GF-D8 (cell line): ENCODE measurements at places on chromosomes 1 and 21.

GRCh38 chr21:37547615-37548200 lies 181.1 kb downstream of the DYRK1A start:
- DNase-seq = peak; percentile 75

- no peak for DNase-seq
These were observed 26.1 kb upstream of the KCNE2 start for GRCh38 chr21:34337741-34338140.

DNA sequence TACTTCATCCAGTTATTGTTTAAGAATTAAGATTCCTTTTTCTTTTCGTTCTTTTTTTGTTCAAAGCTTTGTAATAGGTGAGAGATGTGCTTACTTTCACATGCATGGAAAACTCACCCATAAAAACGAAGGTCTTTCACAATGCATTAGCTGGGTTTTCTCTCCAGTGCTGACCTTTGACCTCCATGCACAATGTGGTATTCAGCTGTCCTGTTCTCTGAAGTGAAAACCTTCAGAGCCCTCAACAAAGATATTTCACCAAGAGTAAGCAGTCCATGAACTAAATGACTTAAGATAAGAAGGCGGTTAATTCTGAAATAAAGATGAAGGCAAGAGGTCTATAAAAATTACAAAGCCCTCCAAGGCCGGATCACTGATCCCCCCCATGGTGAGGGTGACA lies 77.1 kb upstream of the IPO9 start:
- no peak for DNase-seq

GRCh38 chr1:40567825-40568224 lies 36.4 kb downstream of the ZNF684 start:
- no peak for DNase-seq

DNA sequence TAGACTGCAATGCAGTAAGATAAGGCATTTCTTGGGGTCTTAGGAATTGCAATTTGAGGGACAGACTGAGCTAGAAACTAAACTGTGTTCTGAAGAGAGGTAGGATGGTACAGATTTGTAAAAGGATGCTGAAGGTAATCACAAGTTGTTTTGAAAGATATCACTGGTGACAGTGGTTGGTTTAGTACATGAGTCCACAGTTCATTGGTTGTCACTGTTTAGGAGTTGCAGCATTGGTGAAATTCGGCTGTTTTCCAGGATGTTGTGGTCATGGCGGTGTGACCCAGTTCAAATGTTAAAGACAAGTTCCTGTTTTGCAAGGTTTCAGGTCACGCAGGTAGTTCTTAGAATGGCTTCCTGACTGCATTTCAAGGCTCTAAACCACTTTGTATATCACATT lies 292.8 kb upstream of the B3GALT2 start:
- DNase-seq = no peak

DNA sequence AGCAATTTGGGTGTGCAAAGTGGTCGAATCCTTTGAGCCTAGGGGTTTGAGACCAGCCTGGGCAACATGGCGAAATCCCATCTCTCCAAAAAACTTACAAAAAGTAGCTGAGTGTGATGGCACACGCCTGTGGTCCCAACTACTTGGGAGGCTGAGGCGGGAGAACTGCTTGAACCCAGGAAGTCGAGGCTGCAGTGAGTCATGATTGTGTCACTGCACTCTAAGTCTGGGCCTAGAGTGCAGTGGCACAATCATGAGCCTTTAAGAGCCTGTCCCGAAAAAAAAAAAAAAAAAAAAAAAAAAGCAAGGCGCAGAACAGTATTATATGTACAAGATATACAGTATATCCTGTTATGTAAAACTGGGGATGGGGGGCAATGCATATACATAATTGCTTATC lies 25.1 kb upstream of the HTR1D start:
- no peak for DNase-seq

GRCh38 chr1:18322368-18323032 lies 158.2 kb upstream of the KLHDC7A start:
- no peak for DNase-seq

GRCh38 chr21:43937891-43938309 lies 72.9 kb downstream of the AGPAT3 start:
- no peak for DNase-seq

DNA sequence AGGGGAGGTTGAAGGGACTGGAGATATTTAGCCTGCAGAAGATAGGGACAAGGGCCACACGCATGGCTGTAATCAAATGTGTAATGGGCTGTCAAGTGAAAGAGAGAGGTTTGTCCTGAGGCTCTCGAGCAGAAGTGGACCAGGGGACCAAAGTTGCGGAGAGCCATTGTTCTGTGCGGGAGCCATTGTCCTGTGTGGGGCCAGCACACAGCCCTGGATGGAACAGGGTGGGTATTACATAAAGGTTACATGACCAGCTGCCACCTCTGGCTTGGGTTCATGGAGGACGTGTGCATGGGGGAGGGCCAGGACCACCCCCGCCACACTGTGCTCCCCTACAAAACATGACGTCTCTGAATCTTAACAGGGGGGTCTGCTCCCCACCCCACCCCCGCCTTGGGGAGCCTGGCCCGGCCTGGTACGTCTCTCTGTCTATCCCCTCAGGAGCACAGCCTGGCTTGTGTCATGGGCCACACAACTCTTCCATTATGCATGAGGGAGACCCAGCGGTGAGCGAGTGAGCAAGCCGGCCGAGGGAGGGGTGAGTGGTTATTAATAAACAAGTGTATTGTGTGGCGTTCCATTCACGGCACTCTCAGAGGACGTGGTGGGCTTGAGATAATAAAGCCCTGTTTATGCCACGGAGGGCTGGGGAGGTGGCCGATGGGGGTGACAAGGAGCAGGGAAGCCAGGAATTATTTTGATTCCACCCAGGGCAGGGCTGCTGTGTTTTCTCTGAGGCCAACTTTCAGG lies at the start of gene NFASC:
TSS of gene NFASC (plus strand) at position 703 of the 753 bp plus-strand sequence. CDS start 73,454 bp downstream, outside the sequence.
- no peak for DNase-seq

DNA sequence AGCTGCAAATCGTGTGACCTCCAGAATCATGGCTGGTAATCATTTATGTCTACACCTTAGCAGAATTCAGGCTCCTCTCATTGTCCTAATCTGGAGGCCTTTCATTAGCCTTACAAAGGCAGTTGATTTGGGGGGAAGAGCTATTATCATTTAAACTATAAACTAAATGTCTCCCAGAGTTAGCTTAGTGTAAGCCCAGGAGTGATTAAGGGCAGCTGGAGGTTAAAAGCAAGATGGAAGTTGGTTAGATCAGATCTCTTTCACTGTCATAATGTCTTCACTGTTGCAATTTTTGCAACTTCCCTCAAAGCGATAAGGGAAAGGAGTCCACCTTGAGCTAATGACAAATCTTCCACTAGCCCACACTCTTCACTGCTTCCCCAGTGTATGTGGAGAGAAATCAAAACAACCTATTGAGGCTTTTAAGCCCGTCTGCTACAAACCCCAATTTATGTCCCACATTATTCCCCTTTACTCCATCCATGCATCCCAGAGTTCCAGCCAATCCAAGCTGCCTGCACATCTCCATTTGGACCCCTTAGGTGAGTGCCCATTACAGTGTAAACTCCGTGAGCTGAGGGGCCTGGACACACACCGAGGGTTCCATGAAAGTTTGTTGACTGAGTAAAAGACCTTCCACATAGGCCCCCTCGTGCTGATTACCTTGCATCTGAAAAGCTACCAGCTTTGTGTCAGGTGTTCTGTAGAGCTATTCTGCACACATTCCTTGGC lies 61.5 kb upstream of the KLHDC7A start:
- DNase-seq = no peak

GRCh38 chr1:202967684-202968281 lies 726 bp upstream of the CYB5R1 start:
- DNase-seq = peak; percentile 1

GRCh38 chr1:77545970-77546369 lies 136.5 kb downstream of the ZZZ3 start:
- no peak for DNase-seq

DNA sequence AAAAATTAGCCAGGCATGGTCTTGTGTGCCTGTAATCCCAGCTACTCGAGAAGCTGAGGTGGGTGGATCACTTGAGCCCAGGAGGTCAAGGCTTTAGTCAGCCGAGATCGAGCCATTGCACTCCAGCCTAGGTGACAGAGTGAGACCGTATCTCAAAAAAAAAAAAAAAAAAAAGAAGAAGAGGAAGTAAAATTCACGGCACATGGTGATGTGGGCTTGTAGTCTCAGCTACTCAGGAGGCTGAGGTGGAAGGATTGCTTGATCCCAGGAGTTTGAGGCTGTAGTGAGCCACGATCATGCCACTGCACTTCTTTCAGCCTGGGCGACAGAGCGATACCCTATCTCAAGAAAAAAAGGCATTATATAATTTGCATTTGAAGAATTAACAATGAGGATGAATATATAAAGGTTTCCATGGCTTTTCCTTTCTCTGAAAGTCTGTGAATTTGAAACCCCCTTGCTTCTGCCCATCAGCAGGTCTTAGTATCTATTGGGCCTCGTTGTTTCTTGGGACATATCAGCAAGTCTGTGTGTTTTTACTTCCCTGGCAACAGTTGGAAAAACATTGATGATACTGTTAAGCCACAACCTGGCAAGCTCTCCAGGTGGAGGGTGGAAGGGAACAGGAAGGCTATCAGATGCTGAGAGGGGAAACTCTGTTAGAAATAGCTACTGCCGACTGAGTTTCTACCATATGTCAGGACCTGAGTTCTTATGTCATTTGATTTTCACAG lies 4.6 kb upstream of the PLA2G2D start:
- no peak for DNase-seq

GRCh38 chr1:151135433-151136385 lies 10.7 kb downstream of the SEMA6C start:
- DNase-seq = no peak

GRCh38 chr1:156973417-156973816 lies 53.0 kb downstream of the LRRC71 start:
- no peak for DNase-seq

DNA sequence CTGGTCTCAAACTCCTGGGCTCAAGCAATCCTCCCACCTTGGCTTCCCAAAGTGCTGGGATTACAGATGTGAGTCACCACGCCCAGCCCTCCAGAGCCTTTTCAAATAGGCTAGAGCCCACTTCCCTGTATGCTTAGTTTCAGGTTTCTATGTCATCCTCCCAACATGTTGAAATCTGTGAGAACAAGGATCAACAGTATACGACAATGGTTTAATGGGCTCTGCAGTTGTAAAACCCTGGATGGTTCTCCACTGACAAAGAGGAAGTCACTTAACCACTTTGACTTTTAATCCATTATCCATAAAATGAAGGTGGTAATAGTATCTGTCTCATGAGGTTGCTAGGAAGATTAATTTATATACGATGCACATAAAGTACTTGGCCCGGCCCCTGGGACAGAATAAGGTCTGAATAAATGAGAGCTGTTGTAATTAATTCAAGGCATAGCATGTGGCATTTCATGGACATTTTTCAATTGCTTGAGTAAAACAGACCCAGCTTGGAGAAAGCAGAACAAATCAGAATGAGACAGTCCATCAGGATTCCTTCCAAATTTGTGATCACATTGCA lies 113.9 kb upstream of the ZNF648 start:
- peak; percentile 10 for DNase-seq

GRCh38 chr1:223207293-223208066 lies 64.4 kb upstream of the TLR5 start:
- DNase-seq = no peak

DNA sequence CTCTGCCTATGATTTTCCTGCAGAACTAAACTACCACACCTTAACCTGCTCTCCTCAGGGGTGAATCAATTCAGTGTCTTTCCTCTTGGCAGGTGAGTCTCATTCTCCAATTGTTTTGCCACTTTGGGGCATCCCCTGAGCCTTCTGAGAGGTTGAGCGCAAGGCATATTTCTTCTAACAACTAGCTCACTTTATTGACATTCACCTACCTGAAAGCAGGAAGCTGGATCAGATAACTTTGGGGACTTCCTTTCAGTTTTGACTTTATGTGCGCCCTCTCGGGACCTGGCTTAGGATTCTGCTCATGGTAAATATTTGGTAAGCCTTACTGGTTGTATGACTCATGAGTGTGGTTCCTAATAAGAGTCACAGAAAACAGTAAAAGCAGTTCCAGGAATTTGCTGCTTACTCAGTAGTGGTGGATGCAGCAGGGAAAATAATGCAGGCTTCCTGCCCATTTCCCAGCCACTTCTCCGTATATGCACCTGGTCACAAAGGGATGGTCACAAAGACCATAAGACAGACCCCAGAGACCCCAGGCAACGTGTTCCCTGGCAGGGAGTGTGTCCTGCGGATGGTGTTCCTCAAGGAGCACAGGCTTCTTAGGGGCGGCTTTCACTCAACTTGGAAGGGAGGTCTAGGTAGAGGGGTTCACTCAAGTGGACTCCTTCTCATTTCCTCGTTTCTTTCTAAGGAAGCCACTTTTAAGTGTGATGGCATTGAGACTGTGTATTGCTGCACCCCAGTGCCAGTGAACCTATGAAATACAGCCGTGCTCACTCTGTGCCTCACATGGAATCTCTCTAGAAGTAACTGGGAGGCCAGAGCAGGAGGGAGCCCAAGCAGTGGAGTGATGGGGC lies 22.0 kb upstream of the BATF3 start:
- DNase-seq = peak; percentile 54

GRCh38 chr1:89351597-89352311 lies 12.1 kb upstream of the GBP6 start:
- no peak for DNase-seq

- no peak for DNase-seq
These were observed 6.6 kb upstream of the FOXE3 start for GRCh38 chr1:47409311-47410067.

GRCh38 chr1:214187121-214187900 lies 93.6 kb upstream of the SMYD2 start:
- no peak for DNase-seq

DNA sequence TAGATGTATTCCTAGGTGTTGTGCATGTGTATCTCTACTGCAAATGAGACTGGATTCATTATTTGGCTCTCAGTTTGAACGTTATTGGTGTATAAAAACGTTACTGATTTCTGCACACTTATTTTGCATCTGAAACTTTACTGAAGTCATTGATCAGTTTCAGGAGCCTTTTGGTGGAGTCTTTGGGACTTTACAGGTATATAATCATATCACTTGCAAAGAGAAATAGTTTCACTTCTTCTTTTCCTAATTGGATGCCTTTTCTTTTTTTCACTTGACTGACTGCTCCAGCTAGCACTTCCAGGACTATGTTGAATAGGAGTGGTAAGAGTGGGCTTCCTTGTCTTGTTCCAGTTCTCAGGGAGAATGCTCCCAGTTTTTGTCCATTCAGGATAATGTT lies 252.2 kb downstream of the SMYD3 start:
- no peak for DNase-seq

GRCh38 chr1:228861832-228862180 lies 126.5 kb downstream of the RHOU start:
- DNase-seq = no peak

- DNase-seq = no peak
These were observed 16.4 kb downstream of the SPSB1 start for GRCh38 chr1:9309080-9309479.

GRCh38 chr1:224234017-224234416 lies 51.0 kb downstream of the DEGS1 start:
- DNase-seq = no peak

- DNase-seq = peak; percentile 15
These were observed 40.1 kb downstream of the AHDC1 start for GRCh38 chr1:27563591-27564471.
